ENCODE measurements at places on chromosomes 12 and 14.

DNA sequence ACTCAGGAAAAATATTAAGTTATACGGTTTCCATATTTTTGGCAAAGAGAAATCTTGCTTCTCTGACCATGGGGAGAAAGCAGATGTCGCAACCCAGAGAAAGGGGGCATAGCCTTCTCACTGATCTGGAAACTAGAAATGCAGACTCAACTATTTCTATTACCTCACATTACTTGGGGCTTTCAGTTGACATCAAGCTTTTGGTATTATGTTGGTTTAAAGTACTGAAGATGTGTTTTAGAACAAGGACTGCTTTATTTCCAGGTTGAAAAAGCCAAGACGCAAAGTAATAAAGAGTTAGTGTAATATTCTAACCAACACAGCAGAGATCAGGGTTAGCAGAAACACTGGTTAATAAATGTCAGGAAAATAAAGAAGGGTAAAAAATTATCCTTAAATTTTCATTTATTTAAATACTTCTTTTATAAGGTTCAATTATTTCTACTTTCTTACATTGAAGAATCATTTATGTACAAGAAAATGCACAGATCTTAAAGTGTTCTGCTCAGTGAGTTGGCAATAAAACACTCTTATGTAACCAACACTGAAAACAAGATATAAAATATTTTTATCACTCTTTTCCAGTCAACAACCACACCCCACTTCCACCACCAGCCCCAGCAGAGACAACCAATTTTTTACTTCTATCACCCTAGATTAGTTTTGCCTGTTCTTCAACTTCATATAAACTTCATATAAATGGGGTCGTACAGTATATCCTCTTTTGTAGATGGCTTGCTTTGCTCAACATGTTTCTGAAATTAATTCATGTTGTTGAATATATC, 26.0 kb downstream of the DCP1B start:
- no peak for DNase-seq

- DNase-seq = no peak
These were observed 56.8 kb downstream of the LRFN5 start for GRCh38 chr14:41663473-41663850.

DNA sequence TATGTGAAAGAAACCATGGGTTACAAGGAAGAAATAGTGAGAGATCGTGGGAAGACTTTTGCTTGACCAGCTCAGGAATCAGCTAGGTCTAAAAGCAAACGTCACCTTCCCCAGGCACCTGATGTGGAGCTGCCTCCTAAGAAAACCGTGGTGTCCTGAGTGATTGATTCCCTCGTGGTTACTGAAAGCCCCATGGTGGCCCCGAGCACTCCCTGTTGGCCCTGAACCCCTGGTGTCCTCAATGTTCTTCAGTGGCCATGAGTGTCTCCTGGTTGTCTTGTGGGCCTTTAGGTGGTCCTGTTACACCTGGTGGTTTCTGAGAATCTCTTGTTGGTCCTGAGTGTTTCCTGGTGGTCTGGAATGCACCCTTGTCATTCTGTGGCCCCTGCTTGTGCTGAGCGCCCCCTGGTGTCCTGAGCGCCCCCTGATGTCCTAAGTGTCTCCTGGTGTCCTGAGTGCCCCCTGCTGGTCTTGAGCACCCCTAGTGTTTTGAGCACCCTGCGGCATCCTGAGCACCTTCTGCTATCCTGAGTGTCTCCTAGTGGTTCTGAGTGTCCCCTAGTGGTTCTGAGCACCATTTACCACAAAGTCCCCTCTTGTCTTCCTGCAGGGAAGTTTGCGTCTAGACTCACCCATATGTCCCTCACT, 518.7 kb downstream of the TMEM121 start:
- peak; percentile 27 for DNase-seq

DNA sequence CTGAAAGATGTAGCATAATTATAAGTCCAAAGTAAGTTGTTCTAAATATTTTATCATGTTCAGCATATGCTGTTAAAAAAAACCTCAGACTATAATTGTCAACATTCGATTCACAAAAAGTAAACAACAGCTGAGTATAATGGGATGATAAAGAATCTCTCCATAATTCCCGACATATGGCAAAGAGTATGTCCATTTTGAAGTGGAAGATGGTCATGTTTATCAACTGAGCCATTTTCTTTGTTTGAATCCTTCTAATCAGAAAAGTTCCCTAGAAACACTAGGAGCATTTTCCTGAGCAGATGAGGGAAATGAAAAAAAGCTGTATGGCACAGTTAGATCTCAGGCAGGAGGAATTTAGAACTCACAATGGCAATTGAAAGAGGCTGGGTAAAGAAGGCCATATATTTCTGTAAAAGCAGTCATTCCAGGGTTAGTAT, 192.1 kb upstream of the AMIGO2 start:
- DNase-seq = no peak

DNA sequence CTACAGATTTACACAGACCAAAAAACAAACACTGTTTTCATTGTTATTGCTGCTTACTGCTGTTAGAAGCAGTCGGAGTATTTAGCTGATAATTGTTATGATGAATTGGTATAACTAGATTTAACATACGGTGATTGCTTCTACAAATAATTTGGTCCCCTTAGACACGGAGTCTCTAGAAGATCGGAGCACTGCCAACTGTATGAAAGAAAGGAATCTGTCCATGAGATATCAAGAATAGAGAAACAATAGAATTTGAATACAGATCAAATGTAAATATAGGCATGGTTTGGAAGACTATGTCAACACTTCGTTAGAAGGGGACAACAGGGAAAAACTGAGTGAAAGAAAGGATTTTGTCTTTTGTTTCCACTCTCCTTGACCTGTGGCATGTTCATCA, 110.9 kb downstream of the PPP2R5E start:
- peak; percentile 27 for DNase-seq

DNA sequence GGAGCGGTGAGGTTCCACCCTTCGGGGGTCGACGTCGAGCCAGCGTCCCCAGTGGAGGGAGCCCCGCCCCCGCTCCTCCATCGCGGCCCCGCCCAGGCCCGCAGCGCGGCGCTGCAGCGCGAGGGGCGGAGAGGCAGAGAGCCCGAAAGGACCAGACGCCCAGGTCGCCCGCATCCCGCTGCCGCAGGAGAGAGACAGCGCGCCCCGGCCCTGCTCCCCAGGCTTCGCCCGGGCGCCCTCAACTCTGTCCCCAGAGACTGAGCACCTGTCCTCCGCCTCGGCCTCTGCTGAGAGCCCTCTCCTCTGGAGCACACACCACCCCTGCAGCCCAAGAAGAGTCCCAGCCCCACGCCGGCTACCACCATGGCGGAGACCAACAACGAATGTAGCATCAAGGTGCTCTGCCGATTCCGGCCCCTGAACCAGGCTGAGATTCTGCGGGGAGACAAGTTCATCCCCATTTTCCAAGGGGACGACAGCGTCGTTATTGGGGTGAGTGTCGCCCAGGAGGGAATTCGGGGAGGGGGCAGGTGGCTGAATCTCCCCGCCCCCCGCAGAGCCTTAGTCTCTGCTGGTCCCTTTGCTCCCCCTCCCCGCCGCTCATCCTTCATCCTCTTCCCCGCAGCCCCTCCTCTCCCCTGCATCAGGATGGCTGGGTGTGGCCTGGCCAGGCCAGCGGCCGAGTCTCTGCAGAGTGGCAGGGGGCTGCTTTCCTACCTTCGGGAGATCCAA, at the start of gene KIF5A:
Gene KIF5A (plus strand): TSS at position 136 of the 732 bp plus-strand sequence. CDS start 228 bp downstream, at position 364.
- peak; percentile 61 for DNase-seq

DNA sequence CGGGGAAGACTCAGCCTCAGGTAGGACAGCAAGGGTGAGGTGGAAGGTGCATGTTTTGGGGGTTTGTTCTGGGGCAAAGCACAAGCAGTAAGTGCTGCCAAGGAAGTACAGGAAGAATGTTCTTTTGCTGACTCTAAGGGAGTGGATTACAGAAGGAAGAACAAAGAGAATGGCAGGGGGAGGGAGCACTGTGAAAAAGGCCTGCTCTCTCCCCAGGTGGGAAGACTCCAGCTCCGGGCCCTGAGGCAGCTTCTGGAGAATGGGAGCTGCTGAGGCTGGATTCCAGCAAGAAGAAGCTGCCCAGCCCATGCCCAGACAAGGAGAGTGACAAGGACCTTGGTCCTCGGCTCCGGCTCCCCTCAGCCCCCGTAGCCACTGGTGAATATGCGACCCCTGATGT, 7.0 kb upstream of the PFDN5 start:
- no peak for DNase-seq

DNA sequence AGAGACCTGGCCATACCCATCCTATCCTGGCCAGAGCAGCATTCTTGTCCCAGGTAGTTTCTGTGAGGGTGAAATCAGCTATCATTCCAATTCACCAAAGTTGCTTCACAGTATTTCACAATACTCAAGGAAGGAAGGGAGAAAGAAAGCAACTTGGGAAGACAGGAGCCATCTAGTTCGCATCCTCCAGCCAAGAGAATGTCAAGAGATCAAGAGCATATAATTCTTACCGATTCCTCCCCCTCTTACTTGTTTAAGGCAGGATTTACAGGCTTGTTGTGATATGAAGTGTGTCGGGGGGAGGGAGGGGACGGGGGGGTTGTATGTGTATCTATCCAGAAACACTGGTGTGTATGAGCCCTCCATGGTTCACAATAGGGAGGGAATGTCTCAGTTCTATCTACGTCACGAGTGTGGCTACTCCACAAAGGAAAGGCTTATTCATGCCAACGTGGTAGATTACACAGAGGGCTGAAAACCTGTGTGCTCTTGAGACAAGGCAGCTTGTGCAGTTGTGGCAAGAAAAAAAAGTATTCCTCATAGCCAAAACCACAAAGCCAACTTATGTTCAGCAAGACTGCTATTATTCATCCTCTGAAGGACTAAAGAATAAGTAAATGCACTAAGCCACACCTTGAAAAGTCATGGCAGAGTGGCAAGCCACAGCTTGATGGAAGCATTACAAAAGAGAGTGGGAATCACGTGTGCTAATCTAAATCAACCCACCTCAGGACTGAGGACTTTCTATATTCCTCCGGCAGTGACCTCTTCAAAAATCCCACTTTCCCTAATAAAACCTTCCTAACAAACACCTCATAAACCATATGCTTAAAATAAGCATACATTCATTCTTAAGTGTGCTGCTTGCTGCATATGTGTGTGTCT, 35.0 kb downstream of the CORO1C start:
- no peak for DNase-seq

Measured in NCI-H1436 (cell line).